ENCODE measurements at places on chromosomes 5 and 9.

GRCh38 chr5:30849931-30850710 is 343.4 kb upstream of the CDH6 start:
- DNase-seq: no peak

DNA sequence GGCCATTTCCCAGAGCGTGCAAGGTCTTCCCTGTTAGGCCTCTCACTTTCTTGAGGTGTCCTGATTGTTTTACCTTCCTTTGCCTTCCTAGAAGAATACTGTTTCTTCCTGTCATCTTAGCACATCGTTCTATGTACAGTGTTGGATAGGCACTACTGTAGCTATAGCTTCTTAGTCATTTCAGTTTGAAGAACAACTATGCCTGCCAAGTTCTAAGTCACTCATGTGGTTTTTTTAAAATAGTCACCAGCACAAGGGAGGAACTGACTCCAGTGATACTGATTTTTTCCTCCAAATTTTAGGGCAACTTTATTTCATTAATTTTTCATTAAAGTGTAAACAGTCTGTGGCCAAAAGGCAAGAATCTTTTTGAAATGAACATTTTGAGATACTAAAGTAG is 122.4 kb upstream of the NR5A1 start:
- DNase-seq: no peak

DNA sequence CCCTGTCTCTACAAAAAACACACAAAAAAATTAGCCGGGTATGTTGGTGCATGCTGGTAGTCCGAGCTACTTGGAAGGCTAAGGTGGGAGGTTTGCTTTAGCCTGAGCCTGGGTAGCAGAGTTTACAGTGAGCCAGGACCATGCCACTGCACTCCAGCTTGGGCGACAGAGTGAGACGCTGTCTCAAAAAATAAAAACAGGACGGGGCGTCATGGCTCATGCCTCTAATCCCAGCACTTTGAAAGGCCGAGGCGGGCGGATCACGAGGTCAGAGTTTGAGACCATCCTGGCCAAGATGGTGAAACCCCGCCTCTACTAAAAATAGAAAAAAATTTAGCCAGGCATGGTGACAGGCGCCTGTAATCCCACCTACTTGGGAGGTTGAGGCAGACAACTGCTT is 40.3 kb downstream of the UBE2D2 start:
- DNase-seq: no peak

DNA sequence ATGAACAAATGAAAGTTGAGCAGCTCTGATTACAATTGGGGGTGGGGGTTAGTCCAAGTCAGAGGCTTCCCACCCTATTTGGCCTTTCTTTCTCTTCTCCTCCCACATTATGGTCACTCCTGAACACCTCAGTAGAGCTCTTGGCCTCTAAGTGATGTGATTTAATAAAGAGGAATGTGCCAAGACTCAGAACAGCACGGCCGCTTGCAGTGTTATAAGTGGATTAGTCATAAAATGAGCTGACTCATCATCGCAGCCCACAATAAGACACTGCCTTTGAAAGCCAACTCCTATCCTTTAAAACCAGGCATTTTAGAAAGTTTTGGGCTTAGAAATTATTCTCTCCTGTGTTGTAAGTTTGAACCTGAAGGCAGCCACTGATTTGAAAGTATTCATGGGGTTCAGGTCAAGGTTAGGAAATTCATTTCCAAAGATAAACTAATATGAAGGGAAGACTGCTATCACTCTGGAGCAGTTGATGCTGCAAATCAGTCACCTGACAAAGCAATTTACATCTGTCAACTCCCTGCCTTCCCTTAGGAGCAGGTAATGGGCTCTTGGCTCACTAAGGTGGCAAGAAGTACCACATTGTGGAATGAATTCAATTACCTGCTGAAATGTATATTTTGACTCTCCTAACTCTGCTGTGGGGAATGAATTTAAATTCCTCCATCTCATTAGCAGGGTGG is 283.6 kb upstream of the NMUR2 start:
- no peak for DNase-seq

DNA sequence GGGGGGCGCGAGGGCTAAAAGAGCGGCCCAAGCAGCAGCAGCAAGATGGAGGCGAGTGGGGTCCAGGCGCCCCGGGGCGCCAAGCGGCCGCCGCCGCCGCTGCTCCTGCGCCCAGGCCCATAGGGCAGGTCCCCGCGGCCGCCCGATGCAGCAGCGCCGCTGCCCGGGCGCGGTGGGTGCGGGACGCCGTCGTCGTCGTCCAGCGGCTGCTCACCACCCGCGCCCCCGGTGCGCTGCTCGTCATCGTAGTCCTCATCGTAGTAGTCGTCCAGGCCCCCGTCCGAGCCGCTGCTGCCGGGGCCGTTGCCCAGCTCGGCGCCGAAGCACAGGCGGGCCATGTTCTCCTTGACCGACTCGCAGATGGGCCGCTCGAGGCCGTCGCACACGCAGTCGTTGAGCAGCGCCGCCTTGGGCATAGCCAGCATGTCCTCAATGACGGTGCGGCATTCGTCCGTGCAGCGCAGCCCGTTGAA is 1.5 kb downstream of the GAS1 start:
- DNase-seq: no peak

- no peak for DNase-seq
Measured at GRCh38 chr5:174172566-174172965, 127.1 kb downstream of the NSG2 start.

GRCh38 chr9:95627802-95628201 is 111.0 kb upstream of the PTCH1 start:
- no peak for DNase-seq

GRCh38 chr5:133453831-133454230 is 158.5 kb downstream of the FSTL4 start:
- no peak for DNase-seq

- no peak for DNase-seq
Measured at GRCh38 chr9:87077986-87078385, 130.7 kb upstream of the GAS1 start.

GRCh38 chr5:127834554-127834953 is 131.4 kb downstream of the CCDC192 start:
- no peak for DNase-seq

GRCh38 chr9:9945966-9946365 is 666.8 kb downstream of the PTPRD start:
- DNase-seq: no peak

GRCh38 chr5:149210225-149210624 is 61.4 kb upstream of the AFAP1L1 start:
- DNase-seq: no peak

DNA sequence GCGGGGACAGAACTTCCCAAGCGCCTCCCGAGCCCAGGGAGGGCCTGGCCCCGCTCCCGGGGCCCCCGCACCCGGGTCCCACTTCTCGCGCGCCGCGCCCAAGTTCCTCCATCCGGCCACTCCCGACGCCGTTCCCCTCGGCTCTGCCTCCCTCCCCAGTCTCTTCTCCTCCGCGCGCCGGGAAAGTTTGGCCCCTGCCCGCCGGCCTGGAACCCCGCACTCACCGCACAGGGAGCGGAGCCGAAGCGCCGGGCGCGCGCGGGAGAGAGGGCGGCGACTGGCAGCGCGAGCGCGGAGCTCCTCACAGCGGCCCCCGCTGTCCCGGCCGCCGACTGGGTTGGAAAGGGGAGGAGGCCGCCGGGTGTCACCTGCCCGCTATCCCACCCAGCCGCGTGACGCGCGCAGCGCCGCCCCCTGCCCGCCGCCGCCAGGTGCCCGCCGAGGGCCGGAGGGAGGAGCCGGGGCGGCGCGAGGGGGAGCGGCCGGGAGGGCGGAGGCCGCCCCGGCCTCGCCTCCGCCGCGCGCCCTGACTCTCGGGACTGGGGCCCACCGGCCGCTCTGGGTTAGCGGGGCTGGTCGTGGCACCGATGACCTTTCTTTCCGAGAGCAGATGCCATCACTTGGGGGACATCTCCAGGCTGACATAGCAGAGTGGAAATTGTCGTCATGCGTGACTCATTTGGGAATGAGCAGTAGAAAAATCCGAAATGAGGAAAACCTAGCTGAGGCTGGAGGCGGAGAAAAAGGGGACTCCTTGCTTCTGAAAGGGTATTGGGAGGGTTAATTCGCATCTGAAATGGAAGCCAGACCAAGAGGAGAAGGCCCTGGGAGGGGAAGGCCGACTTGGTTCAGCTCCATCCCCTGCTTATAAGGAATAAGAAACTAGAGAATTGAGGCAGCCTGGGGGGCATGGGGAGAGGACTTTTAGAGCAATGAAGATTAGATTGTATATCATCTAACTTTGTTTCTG is at the start of gene ELOVL7:
Gene ELOVL7 (minus strand): TSS at position 334 of the 970 bp plus-strand sequence. CDS start 56,872 bp downstream, outside the sequence.
- peak; percentile 83 for DNase-seq

- no peak for DNase-seq
Measured at GRCh38 chr5:132776131-132776937, 705 bp downstream of the SEPTIN8 start.

DNA sequence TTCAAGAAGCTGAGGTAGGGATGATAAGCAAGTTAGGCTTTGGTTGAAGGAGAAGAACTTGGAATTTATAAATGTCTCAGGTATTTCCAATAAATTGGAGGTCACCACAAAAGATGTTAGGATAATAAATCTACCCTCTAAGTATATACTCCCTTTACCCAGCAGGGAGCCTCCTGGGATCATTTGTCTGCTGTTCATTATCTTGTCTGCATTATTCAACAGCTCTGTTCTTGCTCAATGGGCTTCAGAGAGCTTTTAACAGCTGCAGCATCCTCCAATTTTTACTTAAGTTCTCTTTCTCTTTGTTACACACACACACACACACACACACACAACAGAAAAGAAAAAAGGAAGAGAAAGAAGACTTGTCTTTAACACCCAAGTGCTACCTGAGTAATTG is 51.7 kb upstream of the VPS13A start:
- no peak for DNase-seq

- DNase-seq: no peak
Measured at GRCh38 chr9:81690251-81690851, 1.0 kb upstream of the TLE1 start.

DNA sequence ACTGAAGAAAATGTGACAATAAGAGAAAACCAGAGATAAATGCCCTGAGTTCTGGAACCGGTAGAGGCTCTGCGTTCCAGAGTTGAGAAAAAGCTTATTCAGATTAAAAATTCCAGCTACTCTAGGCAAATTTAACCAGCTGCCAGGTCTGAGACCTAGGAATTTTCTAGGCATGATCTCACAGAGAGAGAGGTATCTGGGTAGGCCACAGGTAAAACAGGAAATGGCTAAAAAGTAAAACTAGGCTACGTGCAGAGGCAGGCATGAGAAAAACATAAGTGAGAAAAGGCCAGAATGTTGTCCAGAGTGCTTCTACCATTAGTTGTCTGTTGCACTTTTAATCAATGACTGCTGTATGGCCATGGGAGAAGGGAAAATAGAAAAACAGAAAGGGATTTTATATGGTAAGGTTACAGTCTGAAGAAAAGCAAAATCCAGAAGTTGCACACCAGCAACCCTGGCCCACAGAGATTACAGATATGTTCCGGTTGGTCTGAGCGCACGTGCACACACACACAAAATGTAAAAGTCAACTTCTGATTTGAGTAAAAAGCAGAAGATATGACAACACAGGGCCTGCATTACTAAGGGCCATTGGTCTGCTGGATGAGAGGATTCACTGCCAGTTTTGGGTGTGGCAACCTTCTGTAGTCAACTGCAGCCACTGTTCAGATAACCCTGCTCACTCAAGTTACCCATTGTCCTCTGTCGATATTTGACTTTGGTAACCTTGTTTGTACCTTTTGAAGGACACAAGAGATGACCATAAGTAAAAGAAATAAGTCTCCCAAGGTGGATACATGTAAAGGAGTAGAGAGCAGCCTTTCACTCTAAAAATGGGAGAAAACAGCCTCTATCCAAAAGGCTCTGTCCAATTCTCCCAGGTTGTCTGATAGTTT is 266.0 kb downstream of the DTWD2 start:
- DNase-seq: peak; percentile 86

- DNase-seq: no peak
Measured at GRCh38 chr9:13974891-13975290, 339.1 kb downstream of the NFIB start.

GRCh38 chr9:138085568-138085967 is 208.0 kb downstream of the CACNA1B start:
- no peak for DNase-seq

DNA sequence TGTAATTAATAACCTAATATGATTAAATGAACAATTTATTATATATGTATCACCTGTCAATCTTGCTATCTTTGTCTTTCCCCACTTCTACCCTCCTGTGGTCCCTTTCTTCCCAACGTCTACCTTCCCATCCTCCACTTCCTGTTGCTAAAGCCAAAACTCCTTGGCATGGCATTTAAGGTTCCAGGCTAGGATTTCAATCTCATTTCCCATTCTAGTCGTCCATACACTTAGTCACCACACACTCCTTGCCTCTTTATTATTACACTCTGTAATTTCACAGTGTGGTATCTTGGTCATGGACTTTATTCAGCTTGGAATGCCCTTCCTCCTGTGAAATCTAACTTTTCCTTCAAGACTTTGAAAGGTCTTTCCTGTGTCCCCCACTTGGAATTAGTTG is 115.3 kb downstream of the SEMA6A start:
- DNase-seq: no peak

- no peak for DNase-seq
Measured at GRCh38 chr5:27087747-27088146, 49.4 kb upstream of the CDH9 start.

DNA sequence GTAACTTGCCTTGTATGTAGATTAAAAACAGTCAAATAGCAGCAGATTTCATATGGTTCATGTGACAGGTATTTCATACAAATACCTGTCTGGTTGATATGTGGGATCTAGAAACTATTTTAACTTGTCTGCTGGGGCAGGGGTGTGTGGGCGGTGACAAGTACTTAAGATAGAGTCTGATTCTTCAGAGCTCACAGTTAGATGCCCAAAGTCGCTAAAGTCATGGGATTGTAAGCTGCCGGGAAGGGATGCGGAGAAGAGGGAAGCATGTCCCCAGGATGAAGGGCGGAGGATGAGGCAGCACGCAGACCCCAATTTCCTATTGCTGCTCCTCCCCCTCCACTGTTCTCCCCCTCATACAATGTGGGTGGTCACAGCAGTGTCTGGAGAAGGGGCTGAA is 13.3 kb downstream of the ANXA6 start:
- no peak for DNase-seq
